Suprapubic skin (tissue), 4 donors: ENCODE measurements at places on chromosomes 11 and 22.

DNA sequence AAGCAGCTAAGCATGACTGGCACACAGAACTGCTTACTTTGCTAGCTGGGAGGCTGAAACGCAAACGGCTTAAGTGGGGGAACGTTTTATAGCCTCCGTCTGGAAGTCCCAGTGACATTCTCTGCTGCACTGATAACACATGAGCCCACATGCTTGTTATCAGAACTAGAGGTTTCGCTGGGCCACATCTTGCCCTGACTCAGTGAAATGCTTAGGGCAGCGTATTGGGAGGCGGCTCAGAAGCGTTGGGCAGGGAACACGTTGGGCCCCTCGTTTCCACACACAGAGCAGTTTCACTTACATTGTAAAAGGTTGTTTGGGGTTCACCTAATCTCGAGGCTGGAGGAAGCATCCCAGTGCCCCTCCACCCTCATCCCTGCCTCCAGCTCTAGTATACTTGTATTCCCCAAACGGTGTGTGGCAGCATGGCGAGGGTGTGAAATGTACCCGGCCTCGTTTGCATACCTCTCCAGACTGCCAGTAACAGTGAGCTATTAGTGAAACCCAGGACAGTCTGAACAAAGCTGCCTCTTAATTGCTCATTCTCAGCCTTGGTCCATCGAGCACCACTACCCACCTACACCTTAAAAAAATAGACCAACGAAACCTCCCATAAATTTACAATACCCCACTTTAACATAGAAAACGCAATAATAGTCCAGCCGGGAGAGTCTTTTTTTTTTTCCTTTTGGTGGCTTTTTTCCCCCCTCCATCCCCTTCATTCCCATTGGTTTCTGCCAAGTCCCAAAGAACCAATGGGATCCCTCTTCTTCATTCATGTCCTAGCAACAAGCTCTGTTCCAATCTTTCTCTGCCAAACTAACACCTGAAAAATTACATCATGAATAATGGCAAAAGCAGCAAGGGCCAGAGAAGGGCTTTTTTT lies 218.8 kb upstream of the SORL1-AS1 start:
- DNase-seq, result no peak

GRCh38 chr11:64726867-64727530 lies 4.0 kb upstream of the NRXN2 start:
- no peak for DNase-seq

DNA sequence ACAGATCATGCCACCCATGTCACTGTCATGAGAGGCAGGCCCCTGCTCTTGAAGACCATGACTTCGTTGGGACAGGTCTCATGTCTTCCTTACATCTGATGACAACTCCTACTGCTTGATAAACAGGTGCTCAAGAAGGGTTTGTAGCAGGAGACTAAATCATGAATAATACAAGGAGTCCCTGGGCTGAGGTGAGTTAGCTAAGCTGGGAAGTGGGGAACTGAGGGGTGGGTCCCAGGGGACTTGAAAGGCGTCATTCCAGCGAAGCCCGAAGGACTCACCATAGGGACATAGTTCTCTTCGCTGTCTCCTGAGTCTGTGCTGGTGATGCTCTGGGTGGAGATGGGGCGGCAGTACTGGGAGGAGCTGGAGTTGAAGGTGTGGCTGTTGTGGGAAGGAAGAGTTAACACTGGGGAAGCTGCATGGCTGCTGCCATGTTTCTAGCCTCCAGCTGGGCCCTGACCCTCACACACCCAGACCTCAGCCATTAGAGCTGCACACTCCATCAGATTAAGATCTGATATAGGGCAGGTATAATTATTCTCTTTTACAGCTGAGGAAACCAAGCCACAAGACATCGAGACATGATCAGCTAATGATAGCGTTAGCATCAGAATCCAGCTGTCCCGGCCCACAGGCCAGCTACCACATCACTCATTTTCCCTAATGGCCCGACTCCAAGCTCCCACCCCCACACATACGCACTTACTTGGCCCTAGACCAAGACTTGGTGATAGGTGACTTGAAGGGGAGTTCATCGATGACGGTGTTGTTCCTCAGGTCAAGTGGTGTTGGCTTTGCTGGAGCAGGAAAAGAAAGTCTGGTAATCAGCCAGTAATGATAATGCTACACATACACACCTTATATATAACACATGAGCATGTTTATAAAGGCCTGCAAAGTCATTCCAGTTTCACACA lies 32.9 kb downstream of the USP35 start:
- no peak for DNase-seq

DNA sequence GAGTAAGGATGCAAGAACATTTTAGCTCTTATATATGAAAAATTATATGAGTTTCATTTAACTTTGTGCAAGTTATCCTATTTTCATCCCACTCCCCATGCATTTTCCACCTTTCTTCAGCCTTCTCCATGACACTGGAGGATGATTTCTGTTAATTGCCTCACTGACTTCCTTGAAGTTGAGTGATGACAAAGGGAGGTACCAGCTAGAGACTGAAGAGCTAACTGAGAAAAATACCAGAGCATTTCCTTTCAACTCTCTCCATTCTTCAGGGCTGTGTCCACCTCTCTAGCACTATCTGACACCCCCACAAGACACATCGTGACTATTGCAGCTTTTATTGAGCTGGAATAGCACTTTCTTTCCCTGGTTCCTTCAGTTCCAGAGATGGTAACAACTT lies 711.6 kb upstream of the LRRC4C start:
- DNase-seq, result no peak

- peak; percentile 76 for DNase-seq
Observed at GRCh38 chr11:1081601-1082311, 7.1 kb downstream of the MUC2 start.
